ENCODE measurements at places on chromosomes 5 and 9.

DNA sequence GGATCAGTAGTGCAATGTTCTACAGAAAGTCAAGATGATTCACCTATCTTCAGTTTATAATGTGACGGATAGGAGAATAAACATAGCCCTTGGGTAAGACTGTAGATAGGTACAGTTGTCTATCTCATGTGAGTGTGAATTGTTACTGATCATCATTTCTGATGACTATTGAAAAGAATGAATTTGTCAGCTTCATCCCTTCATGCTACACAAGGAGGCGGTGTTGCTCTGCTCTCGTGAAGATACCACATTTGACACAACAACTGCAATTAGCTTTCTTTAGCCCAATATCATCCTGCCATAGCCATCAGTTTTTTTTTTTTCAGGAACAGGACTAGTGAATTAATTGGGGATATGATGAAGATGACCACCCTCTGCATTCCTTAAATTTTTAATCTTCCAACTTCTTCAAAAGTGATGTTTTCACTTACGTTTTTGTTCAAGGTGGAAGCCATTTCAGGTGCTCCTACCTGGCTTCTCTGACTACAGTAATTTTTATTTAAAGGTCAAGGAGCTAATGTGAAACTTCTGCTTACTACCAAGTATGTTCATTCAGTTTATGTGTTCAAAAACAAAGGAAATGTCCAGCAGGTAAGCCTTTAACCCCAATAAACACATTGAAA, 152.9 kb upstream of the MOCS2 start:
- DNase-seq: no peak

DNA sequence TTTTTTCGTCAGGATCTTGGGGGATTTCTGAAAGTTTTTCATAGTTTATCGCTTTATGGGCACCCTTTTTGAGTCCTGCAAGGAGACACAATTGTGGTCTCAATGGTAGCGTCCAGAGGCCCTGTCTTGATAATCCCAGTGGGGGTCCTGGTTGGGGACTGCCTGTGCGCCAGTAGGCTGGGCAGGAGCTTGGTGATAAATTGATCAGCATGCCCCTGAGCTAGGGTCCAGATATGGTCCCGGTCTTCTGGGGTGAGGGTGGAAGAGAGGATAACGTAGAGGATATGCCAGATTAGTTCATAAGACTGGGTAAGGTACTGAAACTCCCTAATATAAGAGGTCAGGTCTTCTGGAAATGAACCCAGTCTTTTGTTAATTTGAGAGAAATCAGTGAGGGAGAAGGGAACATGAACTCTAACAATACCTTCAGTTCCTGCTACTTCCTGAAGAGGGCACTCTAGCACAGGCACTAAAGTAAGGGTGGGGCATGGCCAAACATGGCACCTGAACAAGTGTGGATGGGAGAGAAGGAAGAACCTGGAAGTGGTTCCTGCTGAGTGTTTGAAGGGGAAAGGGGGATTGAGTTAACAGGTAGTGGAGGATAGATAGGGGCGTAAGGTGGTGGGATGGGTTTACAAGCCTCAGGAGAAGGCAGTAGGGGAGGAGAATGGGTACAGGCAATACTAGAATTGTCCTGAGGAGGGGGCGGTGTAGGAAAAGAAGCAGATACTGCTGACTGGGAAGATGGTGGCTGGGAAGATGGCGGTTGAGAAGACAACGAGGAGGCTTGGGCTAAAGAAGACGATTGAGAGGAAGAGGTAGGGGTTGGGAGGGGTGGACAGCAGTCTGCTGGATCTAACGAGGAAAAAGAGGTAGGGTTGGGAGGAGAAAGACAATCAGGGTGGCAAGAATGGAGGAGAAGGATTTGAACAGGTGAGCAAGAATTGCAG, 33.8 kb upstream of the ANXA2R start:
- DNase-seq: peak; percentile 34

GRCh38 chr5:997711-998110, 10.9 kb upstream of the NKD2 start:
- no peak for DNase-seq

GRCh38 chr5:177404641-177405179, 4.2 kb upstream of the PFN3 start:
- DNase-seq: no peak

DNA sequence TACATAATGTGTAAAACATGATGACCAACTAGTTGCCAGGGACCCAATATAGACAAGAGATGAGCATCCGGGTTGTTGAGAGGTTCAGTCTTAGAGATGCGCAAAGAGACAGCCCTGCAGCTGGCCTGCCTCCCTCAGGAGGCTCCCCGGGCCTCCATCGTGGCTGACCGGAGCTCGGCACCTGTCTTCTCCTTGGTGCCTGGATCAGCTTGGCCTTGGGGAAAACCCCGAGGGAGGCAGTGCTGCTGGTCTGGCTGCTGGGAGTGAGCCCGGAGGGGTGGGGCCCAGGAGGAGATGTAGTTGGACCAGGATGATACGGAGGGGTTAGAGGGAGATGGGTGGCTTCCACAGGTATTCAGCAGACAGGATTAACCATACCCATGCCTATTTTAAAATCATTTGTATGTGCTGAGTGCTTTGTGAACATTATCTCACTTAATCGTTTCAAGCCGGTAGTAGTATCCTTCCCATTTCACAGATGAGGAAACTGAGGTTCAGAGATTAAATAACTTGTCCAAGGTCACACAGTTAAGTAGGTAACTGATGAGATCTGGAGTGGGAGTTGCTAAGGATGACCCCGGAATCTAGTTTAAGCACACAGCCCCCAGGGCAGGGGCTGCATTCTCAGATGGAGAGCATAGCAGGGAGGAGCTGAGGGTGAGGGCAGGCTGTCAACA, 173.8 kb downstream of the COL23A1 start:
- no peak for DNase-seq

DNA sequence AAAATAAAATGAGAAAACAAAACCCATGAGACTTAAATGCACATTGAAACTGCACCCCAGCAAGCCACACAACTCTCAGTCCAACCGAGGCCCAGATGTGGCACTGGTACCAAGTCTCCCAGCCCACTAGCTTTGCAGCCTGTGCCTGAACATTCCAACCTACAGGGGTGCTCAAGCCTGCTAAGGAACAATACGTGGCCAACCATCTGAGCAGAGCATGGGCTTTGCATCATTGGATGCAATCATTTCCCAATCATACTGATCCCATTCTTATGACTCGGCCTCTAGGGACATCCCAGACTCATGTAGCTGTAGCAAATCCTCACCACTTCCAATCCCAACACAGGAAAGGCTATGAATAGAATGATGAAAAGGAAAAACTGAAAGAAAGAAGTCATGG, 297.2 kb downstream of the SPOCK1 start:
- DNase-seq: no peak
